Activated CD8-positive, alpha-beta T cell treated with anti-CD3 and anti-CD28 coated beads, Interleukin-2, amount 10 ng/mL, durations not matched to agents 7 days and 5 days (primary cell): ENCODE measurements at places on chromosomes 7 and 10. TPM values are rescaled to one million over a fixed set of nuclear protein-coding genes. Genes with fewer than 3 reads are reported as not detected.

CPXM2 gene
- not detected for total RNA-seq

- H3K27ac ChIP-seq: no peak overlapping the region
- H3K36me3 ChIP-seq: no peaks in the 10 kb centered on the region
- no peak overlapping the region for H3K4me3 ChIP-seq
- H3K27me3 ChIP-seq: no peaks in the 10 kb centered on the region
- peaks cover 4% of the 10 kb centered on the region for H3K4me1 ChIP-seq
- no peak for DNase-seq
These were observed 28.5 kb downstream of the CHCHD3 start for GRCh38 chr7:133053321-133053891.

ACHE gene
- total RNA-seq: not detected

NUDT13 gene
- total RNA-seq: 1.6 TPM

- H3K4me1 ChIP-seq: no peaks in the 10 kb centered on the region
- no peaks in the 10 kb centered on the region for H3K27me3 ChIP-seq
- no peak overlapping the region for H3K27ac ChIP-seq
- H3K4me3 ChIP-seq: no peak overlapping the region
- DNase-seq: no peak
- peaks cover 6% of the 10 kb centered on the region for H3K36me3 ChIP-seq
These were observed 75.1 kb downstream of the EXOC6 start for GRCh38 chr10:92923416-92923815.
